Inflammatory macrophage (primary cell): ENCODE measurements at places on chromosomes 5 and 9.

DNA sequence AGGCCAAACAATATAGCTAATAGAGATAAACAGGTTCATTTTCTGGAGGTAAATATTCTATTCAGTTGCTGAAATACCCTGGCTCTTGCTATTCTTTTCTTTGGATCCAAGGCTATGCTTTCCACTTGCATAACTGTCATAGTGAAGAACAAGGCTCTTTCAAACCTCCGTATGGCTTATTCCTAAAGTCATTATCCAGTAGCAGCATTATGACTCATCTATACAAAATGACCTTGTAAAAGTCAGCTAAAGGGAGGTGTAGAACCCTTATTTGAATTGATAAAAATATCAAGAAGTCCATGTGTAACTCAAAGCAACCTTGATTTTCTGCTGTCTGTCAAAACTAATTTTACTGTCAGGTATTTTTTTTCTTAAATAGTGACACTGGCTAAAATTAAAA, 447.8 kb downstream of the PLK2 start:
- DNase-seq = no peak

- DNase-seq = no peak
Observed at GRCh38 chr9:136903041-136903554, 16.8 kb downstream of the TRAF2 start.

GRCh38 chr9:103681435-103681834, 412.7 kb upstream of the SMC2 start:
- no peak for DNase-seq

DNA sequence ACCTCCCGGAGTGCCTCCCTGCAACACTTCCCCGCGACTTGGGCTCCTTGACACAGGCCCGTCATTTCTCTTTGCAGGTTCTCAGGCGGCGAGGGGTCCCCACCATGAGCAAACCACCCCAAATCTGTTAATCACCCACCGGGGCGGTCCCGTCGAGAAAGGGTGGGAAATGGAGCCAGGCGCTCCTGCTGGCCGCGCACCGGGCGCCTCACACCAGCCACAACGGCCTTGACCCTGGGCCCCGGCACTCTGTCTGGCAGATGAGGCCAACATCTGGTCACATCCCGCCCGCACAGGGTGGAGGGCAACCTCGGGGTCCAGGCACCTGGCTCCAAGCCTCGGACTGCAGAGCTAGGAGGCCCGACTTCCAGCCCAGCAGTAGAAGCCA, 776 bp upstream of the TERT start:
- no peak for DNase-seq

DNA sequence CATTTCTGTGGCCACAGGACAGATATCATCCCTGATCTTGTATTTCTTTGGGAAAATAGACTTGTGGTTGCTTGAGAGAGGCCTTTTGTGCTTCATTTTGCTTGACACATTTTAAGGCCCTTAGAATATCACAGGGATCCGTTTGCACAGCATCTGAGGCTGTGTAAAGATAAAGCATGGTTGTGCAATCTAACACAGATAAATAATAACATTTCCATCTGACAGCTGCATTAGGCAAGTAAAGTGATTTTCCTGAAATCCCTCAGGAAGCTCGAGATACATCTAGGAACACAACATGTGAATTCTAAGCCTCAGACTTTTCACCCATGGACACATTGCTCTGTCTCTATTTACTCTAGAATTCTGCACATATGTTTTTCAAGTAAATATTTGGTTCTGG, 212.8 kb upstream of the ADAMTSL1 start:
- DNase-seq = no peak
